ENCODE measurements at places on chromosomes 3 and 15. TPM values are rescaled to one million over a fixed set of nuclear protein-coding genes. Genes with fewer than 3 reads are reported as not detected.

GRCh38 chr3:122232485-122232884 lies 49.0 kb downstream of the CASR start:
- no peak overlapping the region for H3K4me3 ChIP-seq
- H3K27ac ChIP-seq = no peak overlapping the region
- H3K36me3 ChIP-seq = no peaks in the 10 kb centered on the region
- no peak for DNase-seq
- H3K4me1 ChIP-seq = no peaks in the 10 kb centered on the region

GRCh38 chr3:139758654-139759291 lies 81.0 kb upstream of the NMNAT3 start:
- H3K27ac ChIP-seq = no peak overlapping the region
- no peak overlapping the region for H3K4me3 ChIP-seq
- H3K4me1 ChIP-seq = peaks cover 18% of the 10 kb centered on the region
- DNase-seq = peak; percentile 47
- no peaks in the 10 kb centered on the region for H3K27me3 ChIP-seq
- no peaks in the 10 kb centered on the region for H3K36me3 ChIP-seq

GRCh38 chr3:33975463-33975862 lies 177.0 kb downstream of the PDCD6IP start:
- no peaks in the 10 kb centered on the region for H3K27me3 ChIP-seq
- DNase-seq = no peak
- H3K4me1 ChIP-seq = no peaks in the 10 kb centered on the region
- no peak overlapping the region for H3K27ac ChIP-seq
- H3K4me3 ChIP-seq = no peak overlapping the region

- peak; percentile 41 for DNase-seq
- no peaks in the 10 kb centered on the region for H3K36me3 ChIP-seq
These were observed 61.1 kb downstream of the SCN11A start for GRCh38 chr3:38990621-38991020.

DNA sequence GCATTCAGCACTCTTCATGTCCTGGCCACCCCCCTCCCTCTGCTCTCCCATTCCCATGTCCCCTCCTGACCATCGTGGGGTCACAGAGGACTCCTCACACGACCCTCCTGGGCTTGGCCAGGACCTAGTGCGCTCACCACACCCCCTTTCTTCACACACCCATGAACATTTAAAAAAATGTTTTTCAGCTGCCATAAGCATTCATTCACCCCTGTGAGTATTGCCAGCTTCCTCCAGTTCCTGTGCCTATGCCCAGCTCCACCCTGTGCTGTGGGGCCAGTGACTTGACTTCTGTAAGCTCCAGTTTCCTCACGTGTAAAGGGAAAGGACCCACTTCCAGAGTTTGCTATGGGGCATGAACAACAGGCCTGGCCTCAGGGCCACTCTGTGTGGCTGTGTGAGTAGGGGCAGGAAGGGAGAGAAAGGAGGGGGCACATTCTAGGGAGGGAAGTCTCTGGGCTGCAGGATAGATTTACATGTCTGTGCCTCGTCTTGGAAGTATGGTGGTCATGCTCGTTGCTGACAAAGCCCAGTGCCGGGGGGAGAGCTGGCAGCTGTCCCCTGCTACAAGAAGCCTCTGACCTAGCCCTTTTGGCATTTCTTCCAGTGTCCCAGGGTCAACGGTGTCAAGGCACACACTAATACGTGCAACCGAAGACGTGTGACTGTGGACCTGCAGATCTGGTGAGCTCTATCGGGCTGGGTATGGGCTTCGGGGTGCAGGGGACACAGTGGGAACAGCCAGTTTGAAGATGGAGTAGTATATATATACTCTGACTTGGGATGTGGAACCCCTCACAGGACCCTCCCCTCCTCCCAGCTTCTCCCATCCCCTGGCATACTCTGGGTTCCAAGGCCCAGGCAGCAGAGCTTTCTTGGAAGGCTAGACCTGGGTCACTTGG lies 22.8 kb downstream of the ESYT3 start:
- no peak for DNase-seq
- no peaks in the 10 kb centered on the region for H3K27me3 ChIP-seq
- H3K27ac ChIP-seq = no peak overlapping the region
- no peak overlapping the region for H3K4me3 ChIP-seq

GRCh38 chr3:29186131-29186599 lies 94.7 kb upstream of the RBMS3 start:
- no peak overlapping the region for H3K4me3 ChIP-seq
- H3K27me3 ChIP-seq = no peaks in the 10 kb centered on the region
- H3K27ac ChIP-seq = peak overlapping the region; percentile 93
- no peak for DNase-seq
- H3K4me1 ChIP-seq = peaks cover 48% of the 10 kb centered on the region
- H3K36me3 ChIP-seq = no peaks in the 10 kb centered on the region

- peak overlapping the region; percentile 34 for H3K27ac ChIP-seq
- H3K4me3 ChIP-seq = no peak overlapping the region
- peak; percentile 46 for DNase-seq
- H3K36me3 ChIP-seq = no peaks in the 10 kb centered on the region
- no peaks in the 10 kb centered on the region for H3K27me3 ChIP-seq
These were observed 1.4 kb upstream of the TNFSF10 start for GRCh38 chr3:172524611-172525010.

GRCh38 chr3:58066842-58067241 lies 58.6 kb downstream of the FLNB start:
- H3K4me1 ChIP-seq = peaks cover 75% of the 10 kb centered on the region
- no peak for DNase-seq
- no peaks in the 10 kb centered on the region for H3K27me3 ChIP-seq
- no peak overlapping the region for H3K4me3 ChIP-seq
- H3K27ac ChIP-seq = peak overlapping the region; percentile 47
- H3K36me3 ChIP-seq = peaks cover 23% of the 10 kb centered on the region

DNA sequence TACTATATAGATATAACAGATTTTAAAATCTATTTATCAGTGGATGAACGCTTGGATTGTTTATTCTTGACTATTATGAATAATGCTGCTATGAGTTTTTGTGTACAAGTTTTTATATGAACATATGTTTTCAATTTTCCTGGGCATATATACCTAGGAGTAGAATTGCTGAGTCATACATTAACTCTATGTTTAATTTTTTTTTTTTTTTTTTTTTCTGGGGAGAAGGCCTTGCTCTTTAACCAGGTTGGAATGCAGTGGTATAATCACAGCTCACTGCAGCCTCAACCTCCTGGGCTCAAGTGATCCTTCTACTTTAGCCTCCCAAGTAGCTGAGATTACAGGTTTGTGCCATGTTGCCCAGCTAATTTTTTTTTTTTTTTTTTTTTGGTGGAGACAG lies 9.1 kb downstream of the CIDEC start:
- no peaks in the 10 kb centered on the region for H3K27me3 ChIP-seq
- no peak overlapping the region for H3K27ac ChIP-seq
- H3K4me1 ChIP-seq = peaks cover 8% of the 10 kb centered on the region
- no peak overlapping the region for H3K4me3 ChIP-seq
- no peak for DNase-seq

RARRES1 gene
- total RNA-seq = 4.9 TPM

ZNF280D gene
- 34.0 TPM for total RNA-seq
